ENCODE measurements at places on chromosomes 4 and X.

DNA sequence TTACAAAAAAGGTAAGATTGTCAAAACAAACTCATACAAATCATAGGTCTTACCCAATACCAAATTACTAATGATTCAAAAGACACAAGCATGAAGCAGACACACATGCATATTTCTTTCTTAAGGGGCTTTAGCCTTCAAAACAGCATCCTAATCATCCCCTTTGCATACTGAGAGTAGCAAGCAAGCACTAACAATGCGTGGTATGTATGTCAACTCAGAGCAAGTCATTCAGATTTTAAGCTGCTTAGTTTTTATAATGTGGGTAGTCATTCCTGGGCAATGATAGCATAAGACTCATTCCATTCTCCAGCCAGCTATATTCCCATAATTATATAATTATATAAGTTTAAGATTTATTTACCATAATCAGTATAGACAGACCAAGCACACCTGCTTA, 219.6 kb downstream of the DKK2 start:
- no peak for DNase-seq

- no peak for DNase-seq
Measured at GRCh38 chrX:103215425-103215991, 600 bp downstream of the BEX4 start.

DNA sequence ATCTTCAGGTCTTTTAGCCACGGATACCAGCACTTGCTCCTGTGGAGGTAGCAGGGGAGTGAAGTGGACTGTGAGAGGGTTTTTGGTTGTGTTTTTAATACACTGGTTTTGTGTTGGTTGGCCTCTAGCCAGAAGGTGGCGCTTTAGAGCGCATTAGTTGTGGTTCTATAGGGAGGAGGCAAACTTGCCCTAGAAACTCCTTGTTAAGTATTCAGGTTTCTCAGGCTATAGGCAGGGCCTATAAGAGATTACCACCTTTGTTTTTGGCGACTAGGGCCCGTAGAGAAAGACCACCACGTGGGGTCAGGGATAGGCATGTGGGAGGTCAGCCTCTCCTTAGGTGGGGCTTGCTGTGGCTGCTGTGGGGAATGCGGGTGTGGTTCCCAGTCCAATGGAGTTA, 221.6 kb upstream of the SPANXN4 start:
- no peak for DNase-seq

DNA sequence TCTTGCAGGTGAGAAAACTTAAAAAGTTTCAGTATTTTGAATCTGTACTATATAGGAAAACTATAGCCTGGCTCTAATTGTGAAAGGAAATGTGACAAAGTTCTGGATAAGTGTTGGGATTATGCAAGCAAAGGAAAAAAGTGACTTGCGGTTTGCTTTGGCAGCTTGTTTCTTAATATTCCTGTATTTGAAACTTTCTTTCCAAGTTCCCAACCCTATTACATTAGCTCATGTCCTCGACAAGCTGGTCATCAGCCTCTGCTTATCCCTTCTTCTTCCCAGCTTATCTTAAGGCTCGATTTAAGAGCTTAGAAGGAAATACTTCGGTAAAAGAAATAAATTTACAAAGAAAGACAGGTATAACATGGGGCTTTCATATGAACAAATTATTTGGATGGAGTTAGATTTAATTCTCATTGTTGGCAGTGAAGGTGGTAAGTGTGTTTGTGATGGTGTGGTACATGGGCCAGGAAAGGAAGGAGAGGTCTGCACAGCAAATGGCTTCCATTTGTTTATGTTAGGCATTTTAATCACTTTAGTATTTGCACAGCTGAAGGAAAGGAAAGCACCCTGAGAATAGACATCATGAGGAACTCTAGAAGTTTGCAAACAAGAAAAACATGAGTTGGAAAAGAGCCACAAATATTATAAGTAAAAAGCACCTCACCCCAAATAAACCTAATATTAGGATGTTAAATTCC, 5.1 kb upstream of the MYOZ2 start:
- DNase-seq, result no peak

- no peak for DNase-seq
Measured at GRCh38 chr4:181911420-181911819, 331.8 kb upstream of the TENM3 start.

GRCh38 chr4:101334963-101335572, 12.3 kb downstream of the PPP3CA start:
- DNase-seq, result no peak

GRCh38 chrX:92231391-92231790, 452.2 kb downstream of the PCDH11X start:
- DNase-seq, result no peak

DNA sequence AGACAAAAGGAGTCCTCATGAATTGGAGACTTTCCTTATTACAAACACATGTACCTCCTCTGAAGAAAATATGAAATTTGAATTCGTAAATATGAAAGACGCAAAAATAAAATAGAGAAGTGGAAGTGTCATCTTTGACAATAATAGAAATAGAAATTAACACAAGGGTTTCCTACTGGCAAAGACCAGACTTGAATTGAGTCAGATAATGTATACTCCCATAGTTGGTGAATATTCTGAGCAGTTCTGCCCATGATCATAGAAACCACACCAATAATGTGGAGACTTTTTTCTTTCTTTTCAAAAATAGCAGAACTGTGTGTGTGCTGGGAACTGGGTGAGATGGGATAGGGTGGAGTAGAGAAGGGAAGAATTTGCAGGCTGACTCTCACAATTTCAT, 277.7 kb upstream of the TET2 start:
- DNase-seq, result no peak

GRCh38 chr4:34362654-34363053, 1881.7 kb downstream of the ARAP2 start:
- no peak for DNase-seq

DNA sequence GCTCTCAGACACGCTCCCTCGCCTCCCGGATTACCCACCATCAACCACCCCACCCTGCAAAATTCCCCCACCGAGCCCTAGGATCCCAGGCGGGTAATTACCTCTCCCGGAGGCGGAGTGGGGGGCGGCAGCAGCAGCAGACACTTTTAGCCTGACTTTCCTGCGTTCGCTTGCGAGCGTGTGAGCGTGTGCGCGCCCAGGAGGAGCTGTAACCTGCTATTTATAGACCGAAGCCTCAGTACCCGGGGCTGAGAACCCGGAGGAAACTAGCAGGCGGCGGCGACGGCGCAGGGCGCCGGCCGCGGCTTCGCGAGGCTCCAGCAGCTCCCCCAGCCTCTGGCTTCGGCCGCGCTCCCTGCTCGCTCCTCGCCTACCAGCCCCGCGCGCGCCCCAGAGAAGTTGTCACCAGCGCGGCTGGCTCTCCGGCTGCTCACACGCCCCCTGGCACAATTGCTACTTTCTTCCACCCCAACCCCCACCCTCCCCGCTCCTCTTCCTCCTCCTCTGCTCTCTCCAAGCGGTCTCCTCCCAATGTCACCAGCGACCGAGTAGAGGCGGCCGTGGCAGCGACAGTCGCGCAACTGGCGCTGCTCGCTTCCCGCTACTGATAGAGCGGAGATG, at the start of gene INPP4B:
TSS of gene INPP4B (minus strand) at position 194 of the 621 bp plus-strand sequence.
- DNase-seq, result peak; percentile 28

- DNase-seq, result no peak
Measured at GRCh38 chr4:74041418-74041817, 2.9 kb upstream of the CXCL3 start.

GRCh38 chr4:10395971-10396580, 61.1 kb downstream of the ZNF518B start:
- no peak for DNase-seq

DNA sequence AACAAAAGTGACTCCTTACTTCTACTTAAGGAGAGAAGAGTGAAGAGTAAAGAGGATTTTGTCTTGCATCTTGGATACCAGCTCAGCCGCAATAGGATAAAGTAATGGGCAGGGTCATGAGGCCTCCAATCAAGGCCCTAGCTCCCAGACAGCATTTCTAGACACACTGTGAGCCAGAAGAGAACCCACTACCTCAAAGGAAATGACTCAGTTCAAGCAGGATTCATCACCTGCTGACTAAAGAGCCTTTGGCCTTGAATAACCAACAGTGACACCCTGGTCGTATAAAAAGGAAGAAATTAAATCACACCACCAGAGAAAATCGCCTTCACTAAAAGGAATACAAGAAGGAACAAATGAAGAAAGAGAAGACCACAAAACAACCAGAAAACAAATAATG, 416.1 kb downstream of the PCDH18 start:
- no peak for DNase-seq

GRCh38 chrX:21738210-21738949, 19.5 kb downstream of the SMPX start:
- no peak for DNase-seq

- no peak for DNase-seq
Measured at GRCh38 chr4:187608001-187608421, 387.6 kb upstream of the ZFP42 start.

DNA sequence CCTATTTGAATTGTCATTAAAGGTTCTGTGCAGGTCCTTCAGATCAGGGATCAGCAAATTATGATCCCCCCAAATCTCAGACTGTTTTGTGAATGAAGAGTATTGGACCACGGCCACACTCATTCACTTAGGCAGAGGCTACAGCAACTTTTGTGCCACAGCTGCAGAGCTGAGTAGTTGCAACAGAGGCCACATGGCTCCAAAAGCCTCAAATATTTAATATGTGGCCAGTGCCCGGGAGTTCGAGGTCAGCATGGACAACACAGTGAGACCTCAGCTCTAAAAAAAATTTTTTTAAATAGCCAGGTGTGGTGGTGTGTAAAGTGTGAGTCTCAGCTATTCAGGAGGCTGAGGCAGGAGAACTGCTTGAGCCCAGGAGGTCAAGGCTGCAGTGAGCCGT, 100.7 kb downstream of the NSUN7 start:
- no peak for DNase-seq

GRCh38 chrX:130030826-130031225, 48.4 kb downstream of the BCORL1 start:
- no peak for DNase-seq

DNA sequence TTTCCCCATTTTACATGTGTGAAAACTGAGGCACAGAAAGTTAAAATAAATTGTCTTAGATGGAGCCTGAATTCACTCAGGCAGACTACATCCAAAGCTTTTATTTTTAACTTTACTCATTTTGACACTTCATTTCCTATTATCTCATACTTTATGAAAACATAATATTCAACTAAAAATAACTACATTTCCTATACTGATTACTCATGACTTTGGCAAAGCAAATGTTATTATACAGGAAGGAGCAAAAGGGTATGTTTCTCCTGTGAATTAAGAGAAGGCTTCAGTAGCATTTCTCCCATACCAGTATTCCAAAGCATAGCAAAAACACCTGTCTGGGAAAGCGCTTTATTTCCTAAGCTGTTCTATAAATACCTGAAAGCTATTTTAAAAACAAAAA, 178.6 kb downstream of the ADAMTS3 start:
- no peak for DNase-seq

DNA sequence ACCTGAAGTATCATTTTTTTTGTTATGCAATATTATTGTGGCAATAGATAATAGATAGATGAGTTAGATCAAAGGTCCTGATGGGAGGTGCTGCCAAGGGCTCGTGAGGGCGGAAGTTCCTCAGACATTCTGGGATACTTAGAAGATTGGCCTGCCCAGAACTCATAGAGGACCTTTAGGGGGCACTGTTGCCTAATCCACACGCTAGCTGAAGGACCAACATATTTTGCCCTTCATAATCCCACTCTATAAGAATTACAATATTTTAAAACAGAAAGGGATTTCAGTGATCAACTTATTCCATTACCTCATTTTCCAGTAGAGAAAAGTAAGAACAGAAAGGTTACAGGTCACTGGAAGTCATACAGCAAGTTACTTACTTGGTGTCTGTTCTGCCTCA, 22.9 kb upstream of the COX7B2 start:
- no peak for DNase-seq

DNA sequence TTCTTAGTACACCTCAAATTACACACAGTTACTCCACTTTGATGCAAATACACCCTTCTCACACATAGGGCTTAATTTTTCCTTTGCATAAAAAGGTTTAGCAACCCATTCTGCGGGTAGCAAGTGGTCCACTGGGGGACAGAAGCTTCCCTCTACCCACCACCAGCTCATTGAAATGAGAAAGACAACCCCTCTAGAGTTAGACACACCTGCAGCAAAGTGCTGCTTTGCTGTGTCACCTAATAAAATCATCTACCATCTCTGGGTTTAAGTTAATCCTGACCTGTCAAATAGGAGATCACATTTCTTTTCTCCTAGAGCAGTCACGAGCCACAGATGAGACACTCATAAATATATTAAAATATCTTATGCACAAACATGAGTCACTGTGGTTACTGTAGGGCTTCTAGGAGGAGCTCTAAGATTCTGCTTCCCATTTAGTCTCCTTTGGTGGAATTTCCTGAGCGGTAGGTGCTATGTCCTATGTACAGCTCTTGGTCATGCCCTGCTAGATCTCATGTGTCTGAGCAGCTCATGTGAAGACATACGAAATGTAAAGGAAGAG, 11.9 kb downstream of the BMX start:
- no peak for DNase-seq

DNA sequence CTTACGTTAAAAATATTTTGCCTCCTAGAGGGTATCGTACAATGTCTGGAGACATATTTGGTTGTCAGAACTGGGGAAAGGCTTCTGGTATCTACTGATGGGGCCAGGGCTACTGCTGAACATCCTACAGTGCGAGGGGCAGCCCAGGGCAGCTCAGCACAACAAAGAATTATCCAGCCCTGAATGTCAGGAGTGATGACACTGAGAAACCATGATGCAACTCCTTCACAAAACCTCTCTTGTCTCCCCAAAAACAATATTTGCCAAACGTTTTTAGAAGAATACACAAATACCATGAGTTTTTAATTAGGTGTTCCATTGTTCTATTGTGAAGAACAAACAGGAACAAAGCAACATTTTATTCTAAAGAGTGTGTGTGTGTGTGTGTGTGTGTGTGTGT, 43.4 kb upstream of the CLNK start:
- no peak for DNase-seq

- DNase-seq, result no peak
Measured at GRCh38 chr4:41425650-41426049, 112.3 kb upstream of the LIMCH1 start.

GRCh38 chr4:61041527-61041926, 158.6 kb upstream of the ADGRL3 start:
- no peak for DNase-seq

DNA sequence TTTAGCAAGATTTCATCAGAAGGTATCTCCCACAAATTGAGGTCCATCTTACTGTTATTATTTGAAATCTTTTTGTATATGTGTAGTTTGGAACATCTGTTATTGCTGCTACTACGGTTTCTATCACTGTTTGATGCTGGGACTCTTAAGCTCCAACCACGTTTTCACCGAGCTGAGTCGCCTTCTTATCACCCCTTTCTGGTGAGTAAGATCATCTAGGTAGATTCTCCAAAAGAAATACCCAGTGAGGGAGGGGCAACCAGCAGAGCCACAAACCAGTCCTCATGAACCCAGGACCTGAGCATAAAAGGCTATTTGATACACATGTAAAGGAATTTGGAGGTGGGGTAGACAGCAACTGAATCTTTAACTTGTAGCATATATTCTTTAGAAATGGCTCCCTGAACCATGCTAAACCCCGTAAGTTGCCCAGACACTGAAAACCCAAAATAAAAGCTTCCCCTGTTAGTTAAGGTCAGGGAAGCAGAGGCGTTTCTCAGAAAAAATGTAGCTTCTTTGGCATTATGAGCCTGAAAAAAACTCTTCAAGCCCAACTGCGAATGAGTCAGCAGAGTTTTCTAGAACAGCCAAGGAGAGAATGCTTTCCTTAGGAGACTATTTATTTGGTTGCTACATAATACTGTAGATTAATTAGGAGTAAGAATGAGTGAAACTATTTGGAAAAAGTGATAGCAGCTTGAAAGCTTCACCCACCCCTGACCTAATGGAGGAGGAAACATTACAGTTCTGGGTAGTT, 53.8 kb upstream of the ATXN3L start:
- DNase-seq, result no peak

Data from stimulated activated CD4-positive, alpha-beta T cell treated with anti-CD3 and anti-CD28 coated beads, TNF-alpha, amount 100 ng/mL, for 4 hours (primary cell).